ENCODE measurements at places on chromosomes 7 and 10.

DNA sequence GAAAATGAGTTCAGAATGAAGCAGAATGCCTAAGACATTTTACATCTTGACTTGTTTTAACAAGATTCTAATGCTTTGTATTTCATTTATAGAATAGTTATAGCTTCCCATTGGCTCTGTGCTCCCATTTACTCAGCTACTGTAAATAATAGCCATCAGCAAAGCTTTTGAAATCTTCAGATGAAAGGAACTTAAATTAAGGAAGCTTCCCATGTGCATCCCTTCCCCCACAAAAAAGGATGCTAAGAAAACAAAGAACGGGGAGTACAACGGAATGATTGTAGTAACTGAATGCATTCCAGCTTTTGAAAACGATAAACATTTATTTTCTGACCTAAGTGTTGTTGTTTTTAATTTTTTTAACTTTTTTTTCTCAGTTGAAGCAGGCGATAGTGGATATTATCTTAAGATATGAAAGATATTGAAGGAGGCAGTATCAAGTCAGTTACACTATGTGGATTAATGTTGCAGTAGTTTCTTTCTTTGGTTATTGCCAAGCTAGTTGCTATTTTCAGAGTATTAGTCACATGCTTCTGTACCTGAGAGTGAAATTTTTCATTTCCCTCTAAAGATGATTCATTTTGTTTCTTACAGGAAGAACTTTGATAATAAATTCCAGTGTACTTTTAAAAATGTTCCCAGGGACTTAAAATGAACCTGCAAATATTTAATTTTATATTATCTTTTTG lies 129.2 kb downstream of the KCND2 start:
- DNase-seq = no peak

- DNase-seq = no peak
These were observed 80.4 kb downstream of the SEMA3A start for GRCh38 chr7:84113906-84114850.

DNA sequence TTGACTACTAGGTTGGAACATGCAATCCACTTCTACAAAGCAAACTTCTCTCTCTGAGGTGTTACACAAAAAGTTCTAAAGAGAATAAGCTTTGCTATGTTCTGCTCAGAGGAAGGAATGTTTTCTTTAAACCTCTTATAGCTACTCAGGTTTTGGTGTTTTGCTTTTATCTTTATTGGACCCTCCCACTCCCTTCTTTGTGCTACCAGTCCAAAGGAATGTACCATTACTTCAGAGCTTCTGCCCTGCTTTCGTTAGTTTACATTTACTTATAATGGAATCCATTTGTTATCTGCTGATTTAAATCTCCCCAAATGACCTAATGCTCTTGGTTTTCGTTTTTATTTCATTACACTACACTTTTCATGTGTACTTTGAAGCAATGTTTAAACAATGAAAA lies 154.9 kb downstream of the ATE1 start:
- no peak for DNase-seq

GRCh38 chr7:106345421-106346166 lies 60.8 kb upstream of the NAMPT start:
- peak; percentile 42 for DNase-seq

GRCh38 chr10:14086596-14086995 lies 244.1 kb downstream of the FRMD4A start:
- DNase-seq = no peak

DNA sequence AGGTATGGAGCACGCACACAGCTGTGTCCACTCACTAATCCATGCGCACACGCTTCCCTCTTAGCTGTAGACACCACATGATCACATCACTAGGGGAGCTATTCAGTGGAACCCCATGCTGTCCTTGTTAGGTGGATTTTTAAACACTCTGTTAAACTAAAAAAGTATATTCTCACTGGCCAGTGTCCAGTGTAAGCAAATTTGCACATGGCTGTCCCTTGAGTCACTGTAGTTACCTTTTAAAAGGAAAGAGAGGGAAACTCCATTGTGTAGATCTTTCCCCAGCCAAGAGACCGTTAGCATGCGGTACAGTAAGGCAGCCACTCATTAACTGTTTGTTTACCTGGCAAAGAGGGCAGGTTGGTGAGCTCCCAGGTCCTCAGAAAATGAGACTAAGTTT lies 81.6 kb upstream of the INSYN2A start:
- no peak for DNase-seq

DNA sequence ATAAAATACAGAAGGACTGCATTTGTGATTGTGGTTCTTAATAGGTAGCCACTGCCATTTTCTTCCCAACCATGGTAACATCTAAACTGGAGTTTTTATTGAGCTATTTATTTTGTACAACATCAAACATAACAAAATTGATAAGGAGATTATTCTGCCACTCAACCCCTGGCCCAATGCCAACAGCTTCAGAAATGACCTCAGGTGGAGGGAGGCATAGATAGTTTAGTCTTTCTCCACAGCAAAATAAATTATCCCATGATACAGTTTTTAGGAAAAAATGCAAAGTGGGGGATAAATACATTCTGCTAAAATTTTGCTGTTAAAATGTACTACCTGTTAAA lies 57.6 kb downstream of the LRRTM3 start:
- no peak for DNase-seq
